RCC 7860 (cell line): ENCODE measurements at places on chromosomes 7 and 10.

DNA sequence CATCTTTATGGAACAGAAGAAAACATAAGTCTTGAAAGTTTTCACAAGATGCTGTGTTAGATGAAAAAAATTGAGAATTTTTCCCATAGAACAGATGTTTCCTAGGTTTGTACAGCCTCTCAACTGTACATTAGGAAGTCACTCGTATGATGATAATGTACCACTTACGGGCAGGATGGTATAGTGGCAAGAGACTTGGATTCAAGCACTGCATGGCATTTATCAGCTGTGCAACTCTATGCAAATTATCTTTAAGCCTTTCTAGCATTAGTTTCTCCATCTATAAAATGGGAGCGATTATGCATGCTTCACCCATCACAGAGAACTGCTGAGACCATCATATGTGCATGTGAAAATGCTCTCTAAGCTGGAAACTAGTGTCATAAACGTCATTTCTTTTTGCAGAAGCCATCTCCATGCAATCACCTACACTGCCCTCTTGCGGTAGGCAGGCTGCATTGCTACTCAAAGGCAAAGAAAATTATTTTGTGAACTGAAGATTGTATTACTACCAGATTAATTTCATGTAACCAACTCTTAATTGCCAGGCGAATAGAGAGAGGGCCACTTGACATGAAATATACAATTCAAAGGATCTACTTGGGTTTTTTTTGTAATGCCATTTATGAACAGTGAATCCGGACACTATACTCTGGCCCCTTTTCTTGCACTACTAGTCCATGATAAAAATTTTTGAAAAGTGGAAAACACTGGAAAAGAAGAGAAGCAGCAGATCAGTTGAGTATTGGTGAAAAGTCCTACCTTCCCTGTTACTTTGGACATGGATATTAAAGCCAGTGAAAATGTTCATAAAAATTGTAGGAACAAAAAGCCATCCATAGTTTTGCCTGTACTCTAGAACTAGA is 102.3 kb downstream of the JAZF1 start:
- peak; percentile 46 for DNase-seq

- DNase-seq = peak; percentile 28
Measured at GRCh38 chr7:1101563-1102431, 13.9 kb downstream of the GPER1 start.

GRCh38 chr10:91617072-91617609 is 15.7 kb downstream of the PPP1R3C start:
- peak; percentile 68 for DNase-seq

- DNase-seq = no peak
Measured at GRCh38 chr10:93775356-93775755, 17.6 kb downstream of the LGI1 start.
